A549 (cell line): ENCODE measurements at places on chromosomes 6 and 20.

- DNase-seq: no peak
Measured at GRCh38 chr20:23079016-23079351, 7.1 kb downstream of the CD93 start.

DNA sequence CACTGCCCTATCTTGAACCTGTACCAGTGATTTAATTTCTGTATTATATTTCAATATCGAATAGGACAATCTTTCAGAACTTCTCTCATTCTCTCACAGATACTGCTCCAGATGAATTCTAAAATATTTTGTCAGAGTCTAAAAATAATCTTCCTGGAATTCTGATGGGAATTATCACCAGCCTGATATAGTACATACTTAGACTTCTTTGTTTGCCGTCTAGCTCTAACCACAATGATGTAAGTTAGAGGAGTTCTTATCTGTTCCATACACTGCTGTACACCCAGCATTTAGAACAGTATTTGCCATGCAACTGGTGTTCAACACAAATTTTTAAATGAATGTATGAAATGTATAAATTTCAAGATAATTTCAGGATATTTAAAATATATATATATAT is 1.3 kb upstream of the HUS1B start:
- DNase-seq: no peak

- no peak for DNase-seq
Measured at GRCh38 chr6:118902726-118903125, 8.8 kb downstream of the ASF1A start.

- DNase-seq: no peak
Measured at GRCh38 chr6:156963712-156964700, 186.8 kb downstream of the ARID1B start.

DNA sequence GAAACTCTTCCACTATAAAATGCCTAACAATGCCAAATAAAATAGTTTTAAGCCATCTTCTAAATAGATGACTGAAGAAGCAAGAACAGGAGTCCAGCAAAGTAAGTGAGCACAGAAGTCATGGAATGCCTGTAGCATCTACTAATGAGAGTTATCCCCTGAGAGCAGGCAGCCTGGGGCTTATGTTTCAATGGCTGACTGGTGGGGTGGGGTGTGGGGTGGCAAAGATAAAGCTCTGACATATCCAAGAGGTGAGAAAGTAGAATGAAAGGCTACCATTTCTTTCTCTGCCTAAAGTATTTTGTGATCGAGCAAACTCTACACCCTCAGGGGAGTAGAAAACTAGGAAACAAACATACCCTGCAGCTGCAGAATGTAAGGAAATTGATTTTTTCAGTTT is 348.8 kb downstream of the TFAP2B start:
- no peak for DNase-seq

DNA sequence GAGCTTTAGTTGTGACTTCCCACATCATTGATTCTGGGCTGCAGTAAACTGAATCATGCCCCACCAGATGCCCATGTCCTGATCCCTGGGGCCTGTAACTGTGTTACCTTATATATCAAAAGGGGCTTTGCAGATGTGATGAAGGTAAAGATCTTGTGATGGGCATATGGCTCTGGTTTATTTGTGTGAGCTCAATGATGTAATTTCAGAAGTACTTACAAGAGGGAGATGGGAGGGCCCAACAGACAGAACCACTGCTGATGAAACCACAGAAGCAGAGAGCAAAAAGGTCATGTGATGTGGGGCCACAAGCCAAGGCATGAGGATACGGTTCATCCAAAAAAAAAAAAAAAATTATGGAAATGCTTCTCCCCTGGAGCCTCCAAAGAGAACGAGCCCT is 118.7 kb downstream of the TOX2 start:
- DNase-seq: no peak

DNA sequence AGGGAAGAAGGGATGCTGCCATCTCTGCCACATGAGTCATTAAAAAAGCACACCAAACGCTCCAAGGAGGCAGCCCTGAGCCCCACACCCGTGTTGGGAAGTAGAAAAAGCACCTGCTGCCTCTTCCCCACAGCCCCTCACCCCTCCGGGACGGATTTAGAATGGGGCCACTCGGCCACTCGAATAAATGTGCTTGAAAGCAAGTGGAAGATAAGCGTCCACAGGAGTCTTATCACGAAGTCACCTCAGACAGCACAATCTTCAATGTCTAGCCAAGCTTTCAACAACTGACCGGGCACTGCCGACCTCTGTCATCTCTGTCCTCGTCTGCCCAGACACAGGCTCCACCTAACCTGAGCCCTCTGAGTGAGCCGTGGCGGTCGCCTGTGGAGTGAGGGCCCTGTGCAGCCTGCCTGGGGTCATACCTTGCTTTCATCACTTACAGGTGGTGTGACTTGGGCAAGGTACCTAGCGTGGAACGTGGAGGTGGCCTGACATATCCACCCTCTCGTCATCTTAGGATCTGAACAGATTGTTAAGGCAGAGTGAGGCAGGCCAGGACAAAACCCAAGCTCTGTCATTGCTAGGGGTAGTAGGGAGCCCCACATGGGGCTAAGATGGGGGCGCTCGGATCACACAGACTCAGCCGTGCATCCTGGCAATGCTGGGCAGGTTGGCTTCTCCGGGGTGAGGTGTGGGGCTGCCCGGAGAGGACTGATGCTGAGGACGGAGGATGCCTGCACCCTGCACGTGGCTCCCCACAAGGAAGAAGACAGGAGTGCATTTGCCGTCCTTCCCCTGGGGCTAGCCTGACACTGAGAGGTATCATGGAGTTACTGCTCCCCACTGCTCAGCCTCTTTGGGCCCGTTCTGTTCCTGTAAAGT is 34.8 kb downstream of the PSMG4 start:
- DNase-seq: no peak

GRCh38 chr6:13865141-13865540 is 50.8 kb upstream of the MCUR1 start:
- DNase-seq: no peak

DNA sequence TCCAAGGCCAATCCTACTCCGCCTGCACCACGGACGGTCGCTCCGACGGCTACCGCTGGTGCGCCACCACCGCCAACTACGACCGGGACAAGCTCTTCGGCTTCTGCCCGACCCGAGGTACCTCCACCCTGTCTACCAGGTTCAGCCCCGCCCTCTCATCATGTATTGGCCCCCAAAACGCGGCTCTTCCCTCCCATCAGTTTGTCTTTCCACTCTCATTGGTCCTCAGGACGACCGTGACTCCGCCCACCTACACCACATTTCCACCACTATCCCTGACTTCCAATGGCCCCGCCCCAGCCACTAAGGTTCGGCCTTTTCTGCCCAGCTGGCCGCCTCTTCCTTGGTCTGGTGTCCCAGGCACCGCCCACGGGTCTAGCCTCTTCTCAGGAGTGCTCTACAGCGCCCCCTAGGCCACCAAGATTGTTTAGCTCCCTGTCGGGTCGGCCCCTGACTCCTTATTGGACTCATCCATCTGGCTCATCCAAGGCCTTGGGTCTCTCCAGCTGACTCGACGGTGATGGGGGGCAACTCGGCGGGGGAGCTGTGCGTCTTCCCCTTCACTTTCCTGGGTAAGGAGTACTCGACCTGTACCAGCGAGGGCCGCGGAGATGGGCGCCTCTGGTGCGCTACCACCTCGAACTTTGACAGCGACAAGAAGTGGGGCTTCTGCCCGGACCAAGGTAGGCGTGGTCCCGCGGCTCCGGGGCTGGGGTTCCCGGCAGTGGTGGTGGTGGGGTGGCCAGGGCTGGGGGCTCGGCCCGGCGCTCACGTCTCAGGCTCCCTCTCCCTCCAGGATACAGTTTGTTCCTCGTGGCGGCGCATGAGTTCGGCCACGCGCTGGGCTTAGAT is 3.1 kb downstream of the MMP9 start:
- peak; percentile 38 for DNase-seq

DNA sequence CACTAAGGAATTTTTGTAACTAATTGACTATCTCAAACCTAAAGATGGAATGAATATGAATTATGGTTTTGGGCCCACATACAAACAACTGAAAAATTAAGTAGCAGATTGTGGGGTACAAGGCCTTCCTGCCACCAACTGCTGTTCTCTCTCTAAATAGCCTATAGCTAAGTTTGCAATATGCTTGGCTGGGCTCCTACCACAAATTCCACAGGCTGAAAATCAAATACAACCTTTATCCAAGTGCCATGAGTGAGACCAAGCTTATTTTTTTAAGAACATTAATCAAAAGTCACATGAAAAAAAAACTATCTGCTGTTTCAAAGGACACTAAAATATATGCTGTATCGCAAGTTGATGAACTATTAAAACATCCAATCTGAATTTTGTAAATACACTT is 52.1 kb downstream of the TENT5A start:
- no peak for DNase-seq

- DNase-seq: peak; percentile 10
Measured at GRCh38 chr6:115972679-115973078, 88.0 kb downstream of the FRK start.

DNA sequence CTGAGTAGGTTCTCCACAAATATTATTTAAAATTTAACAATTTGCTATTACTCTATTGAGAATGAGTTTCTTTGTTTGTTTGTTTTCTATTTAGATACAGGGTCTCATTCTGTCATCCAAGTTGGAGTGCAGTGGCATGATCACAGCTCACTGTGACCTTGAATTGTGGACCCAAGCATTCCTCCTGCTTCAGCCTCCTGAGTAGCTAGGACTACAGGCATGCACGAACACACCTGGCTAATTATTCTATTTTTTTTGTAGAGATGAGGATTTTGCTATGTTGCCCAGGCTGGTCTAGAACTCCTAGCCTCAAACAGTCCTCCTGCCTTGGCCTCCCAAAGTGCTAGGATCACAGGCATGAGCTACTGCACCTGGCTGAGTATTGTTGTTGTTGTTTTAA is 122.2 kb downstream of the PHF3 start:
- DNase-seq: no peak

- no peak for DNase-seq
Measured at GRCh38 chr6:43927532-43928210, 157.7 kb downstream of the VEGFA start.

- DNase-seq: no peak
Measured at GRCh38 chr6:9250852-9251251, 815.5 kb upstream of the SLC35B3 start.
